ENCODE measurements at places on chromosomes 2 and 18.

GRCh38 chr18:48290162-48290926, 118.8 kb downstream of the ZBTB7C start:
- DNase-seq: no peak

DNA sequence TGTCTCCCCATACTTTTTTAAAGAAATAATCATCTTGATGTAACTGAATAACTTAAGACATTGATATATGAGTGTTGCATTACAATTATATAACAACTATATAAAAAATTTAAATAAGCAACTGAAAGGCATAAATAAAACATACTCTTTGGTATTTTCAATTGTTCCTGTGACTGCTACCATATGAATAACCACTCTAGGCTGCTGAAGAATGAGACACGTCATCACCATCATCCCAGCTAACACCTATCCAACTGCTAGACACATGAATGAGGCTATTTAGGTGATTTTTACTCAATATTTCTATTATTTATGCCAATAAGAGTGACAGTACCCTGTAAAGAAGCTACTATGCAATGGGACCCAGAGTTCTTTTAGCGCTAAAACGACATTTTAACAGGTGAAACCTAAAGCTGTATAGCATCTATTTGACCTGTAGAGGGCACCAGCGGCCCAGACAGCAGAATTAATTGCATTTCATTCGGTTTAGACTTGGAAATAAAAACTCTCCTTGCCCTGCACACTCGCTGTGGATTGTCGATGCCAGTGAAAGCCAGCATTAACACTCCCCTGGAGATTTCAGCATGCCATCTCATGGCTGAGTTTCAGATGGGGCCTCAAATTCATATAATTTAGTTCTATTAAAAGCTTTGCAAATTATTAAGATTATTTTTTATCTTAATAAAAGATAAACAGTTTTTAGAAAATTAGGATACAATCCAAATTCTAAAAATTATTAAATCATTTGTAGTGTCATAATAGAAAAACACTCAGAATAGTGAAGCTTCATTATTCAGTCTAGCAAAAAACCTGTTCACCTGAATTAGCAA, 89.4 kb upstream of the MAP2 start:
- peak; percentile 36 for DNase-seq

DNA sequence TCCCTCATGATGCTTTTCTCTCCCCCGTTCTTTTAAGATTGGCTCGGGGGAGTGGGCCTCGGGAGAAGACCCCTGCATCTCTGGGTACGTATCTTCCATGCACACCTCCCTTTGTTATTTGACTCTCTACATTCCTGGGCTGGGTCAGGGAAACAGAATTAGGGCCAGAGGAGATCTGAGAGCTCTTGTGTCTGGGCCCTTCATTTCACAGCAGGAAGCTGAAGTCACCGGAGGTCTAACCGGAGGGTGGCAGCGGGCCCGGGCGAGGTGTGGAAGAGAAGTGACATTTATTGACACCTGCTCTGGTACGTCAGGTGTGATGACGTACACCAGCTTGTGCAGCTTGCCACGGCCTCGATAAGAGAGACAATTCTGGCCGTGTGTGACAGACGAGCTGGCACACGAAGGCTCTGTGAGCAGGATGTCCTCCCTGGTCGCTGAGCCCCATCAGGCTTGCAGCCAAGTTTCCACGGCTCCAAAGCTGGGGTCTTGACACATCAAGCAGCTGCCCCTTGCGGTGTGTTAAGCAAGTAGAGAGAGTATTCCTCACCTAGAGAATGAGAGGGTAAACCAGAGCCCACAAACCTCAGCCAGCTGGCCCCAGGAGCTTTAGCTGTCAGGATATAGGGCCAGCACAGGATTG, 30.4 kb downstream of the TOGARAM2 start:
- DNase-seq: no peak

DNA sequence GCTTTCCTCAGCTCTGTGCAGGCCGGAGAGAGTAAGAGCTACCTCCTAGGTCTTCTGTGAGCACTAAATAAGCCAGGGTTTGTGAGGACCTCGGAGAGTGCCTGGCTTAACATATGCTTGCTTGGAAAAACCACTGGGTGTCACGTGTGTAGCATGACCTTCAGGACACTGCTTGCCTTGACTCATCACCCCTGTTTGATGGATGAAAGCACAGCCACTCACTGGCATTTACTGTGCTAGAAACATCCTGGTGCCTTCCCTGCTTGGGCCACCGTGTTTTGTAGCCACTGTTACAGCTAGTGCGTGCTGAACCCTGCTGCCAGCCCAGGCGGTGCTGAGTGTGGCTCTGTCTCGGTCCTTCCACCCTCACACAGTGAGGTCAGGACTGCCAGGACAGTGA, 34.8 kb upstream of the ITM2C start:
- DNase-seq: no peak

- no peak for DNase-seq
These were observed 185.1 kb downstream of the DLGAP1 start for GRCh38 chr18:4270016-4270415.

GRCh38 chr2:41488888-41489287, 558.9 kb upstream of the PKDCC start:
- no peak for DNase-seq

- no peak for DNase-seq
These were observed 213.5 kb downstream of the CMPK2 start for GRCh38 chr2:6652251-6652650.

- no peak for DNase-seq
These were observed 63.9 kb downstream of the TMEM131 start for GRCh38 chr2:97931858-97932225.

Data from amniotic stem cell (primary cell).